PC-3 (cell line): ENCODE measurements at places on chromosomes 13 and 19.

DNA sequence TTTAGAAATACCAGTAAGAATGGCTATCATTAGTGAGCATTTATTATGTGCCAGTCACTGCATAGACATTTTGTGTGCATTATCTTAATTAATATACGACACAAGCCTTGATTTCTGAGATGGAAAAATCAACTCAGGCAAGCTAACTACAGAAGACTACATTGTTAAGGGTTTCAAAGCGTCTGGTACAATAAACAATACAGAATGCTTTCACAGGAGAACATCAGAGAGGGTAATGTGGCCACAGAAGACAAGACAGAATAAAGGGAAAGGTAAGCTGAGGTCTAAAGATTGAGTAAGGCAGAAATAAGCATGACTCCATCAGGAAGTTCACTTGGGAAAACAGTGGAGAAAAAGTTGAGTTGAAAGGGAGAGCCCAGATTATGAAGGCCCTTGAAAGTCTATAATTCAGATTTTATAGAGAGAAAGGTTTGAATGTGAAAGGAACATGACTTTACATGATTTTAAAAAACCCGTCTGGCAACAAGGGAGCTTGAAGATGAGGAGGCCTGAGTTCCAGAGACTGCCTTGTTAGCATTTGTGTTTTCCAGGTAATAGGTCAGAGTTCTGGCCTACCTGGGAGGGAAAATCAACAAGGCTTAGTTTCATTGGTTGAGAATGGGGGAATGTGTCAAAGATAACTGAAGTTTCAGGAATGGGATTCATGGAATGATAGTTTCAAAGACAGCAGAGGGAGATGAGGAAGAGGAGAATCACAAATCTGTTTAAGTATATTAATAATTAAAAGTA, 1.8 kb upstream of the MBNL2 start:
- no peak overlapping the region for H3K27ac ChIP-seq
- no peaks in the 10 kb centered on the region for H3K27me3 ChIP-seq

DNA sequence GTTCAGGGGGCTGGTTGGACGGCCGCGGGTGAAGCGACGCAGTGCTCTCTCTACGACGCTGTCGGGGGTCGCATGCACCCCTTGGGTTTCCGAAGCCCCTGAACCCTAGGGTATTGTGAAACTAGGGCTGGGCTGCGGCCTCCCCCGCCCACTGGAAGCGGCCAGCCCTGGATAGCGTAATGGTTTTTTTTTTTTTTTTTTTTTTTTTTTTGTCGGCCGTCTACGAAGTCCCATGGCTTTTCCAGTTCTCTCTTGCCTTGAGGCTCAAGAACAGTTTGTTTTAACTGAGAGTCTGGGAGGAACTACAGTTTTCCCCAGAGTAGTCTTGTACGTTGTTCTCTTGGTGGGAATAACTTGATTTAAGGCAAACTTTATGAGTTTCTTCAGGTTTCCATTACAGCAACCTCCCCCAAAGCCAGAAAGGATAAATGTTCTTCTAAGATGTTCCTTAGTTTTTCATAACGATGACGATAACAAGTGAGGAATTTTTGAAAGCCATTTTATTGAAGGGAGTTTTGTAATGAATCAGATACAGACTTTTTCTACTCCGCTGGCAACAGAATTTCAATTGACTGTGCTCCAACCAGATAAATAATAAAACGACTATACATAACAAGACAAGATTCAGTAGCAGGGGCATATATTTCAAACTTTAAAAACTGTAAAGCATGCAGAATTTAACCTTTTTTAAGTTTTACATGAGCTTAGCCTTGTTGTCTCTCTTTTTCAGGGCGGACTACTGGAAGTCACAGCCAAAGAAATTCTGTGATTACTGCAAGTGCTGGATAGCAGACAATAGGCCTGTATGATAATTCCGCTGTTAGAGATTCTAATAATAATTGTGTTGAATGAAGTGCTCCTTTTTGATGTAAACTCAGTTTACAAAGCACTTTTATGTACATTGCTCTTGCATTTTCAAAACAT, 867 bp downstream of the WBP4 start:
- peaks cover 10% of the 10 kb centered on the region for H3K36me3 ChIP-seq
- H3K27ac ChIP-seq, result peak overlapping the region; percentile 90

- H3K27me3 ChIP-seq, result no peaks in the 10 kb centered on the region
- DNase-seq, result no peak
- H3K36me3 ChIP-seq, result peaks cover 69% of the 10 kb centered on the region
- no peak overlapping the region for H3K4me3 ChIP-seq
Measured at GRCh38 chr19:6751189-6751588, 11.7 kb downstream of the TRIP10 start.

DNA sequence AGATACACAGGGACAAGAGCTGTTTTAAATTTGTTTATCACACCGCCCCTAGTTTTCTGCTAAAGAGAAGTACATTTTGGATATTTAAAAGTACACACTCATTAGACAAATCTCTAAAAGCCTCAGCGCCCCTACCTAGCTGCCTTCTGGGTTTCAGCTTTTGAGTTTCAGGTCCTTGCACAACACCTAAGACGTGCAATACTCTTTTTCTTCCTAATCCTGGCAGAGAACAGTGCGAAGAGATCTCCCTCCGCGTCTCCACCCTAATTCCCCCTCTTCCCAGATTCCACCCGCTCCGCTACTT, 421 bp upstream of the KLF5 start:
- H3K27ac ChIP-seq, result peak overlapping the region; percentile 67
- peaks cover 42% of the 10 kb centered on the region for H3K4me1 ChIP-seq
- peaks cover 31% of the 10 kb centered on the region for H3K36me3 ChIP-seq
- no peak for DNase-seq
- H3K27me3 ChIP-seq, result no peaks in the 10 kb centered on the region

GRCh38 chr13:76833441-76833954, 52.7 kb downstream of the KCTD12 start:
- H3K36me3 ChIP-seq, result no peaks in the 10 kb centered on the region
- DNase-seq, result no peak
- no peak overlapping the region for H3K4me3 ChIP-seq

DNA sequence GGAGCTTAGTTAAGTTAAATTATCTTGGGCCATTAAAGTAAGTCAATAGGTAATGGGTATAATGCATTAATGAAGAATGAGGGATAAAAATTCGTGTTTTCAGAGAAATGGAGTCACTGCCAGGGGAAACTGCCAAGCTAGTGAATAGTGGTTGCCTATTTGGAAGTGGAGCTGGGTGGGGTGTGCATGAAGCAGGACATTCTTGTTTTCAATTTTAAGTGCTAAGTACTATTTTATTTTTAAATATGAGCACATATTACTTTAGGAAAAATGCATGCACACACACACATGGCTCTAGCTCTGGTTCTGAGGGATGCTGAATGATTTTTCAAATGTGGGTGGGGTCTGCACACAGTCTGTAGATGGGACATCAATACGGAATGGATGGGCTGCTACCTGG, 717.7 kb upstream of the SGCG start:
- no peak overlapping the region for H3K27ac ChIP-seq
- H3K27me3 ChIP-seq, result no peaks in the 10 kb centered on the region
- no peak overlapping the region for H3K4me3 ChIP-seq
- no peak for DNase-seq
- H3K36me3 ChIP-seq, result no peaks in the 10 kb centered on the region

- no peaks in the 10 kb centered on the region for H3K27me3 ChIP-seq
- H3K4me3 ChIP-seq, result peak within 1 kb of the TSS; percentile 64
- peaks cover 7% of the 10 kb centered on the region; the same call in 1 of the 2 replicates for H3K4me1 ChIP-seq
- peak; percentile 16 for DNase-seq
- H3K27ac ChIP-seq, result no peak within 1 kb of the TSS
- H3K36me3 ChIP-seq, result no peaks in the 10 kb centered on the region
Measured at GRCh38 chr19:45498411-45499195, at the start of gene PPM1N. PPM1N (plus strand) TSS chr19:45498443; CDS start chr19:45498473, 30 bp downstream.

- DNase-seq, result peak; percentile 51
- H3K27me3 ChIP-seq, result no peaks in the 10 kb centered on the region
- peaks cover 13% of the 10 kb centered on the region; the same call in 1 of the 2 replicates for H3K36me3 ChIP-seq
- H3K4me1 ChIP-seq, result peaks cover 7% of the 10 kb centered on the region; the same call in 1 of the 2 replicates
Measured at GRCh38 chr19:43934055-43934984, 762 bp downstream of the ZNF45 start.

DNA sequence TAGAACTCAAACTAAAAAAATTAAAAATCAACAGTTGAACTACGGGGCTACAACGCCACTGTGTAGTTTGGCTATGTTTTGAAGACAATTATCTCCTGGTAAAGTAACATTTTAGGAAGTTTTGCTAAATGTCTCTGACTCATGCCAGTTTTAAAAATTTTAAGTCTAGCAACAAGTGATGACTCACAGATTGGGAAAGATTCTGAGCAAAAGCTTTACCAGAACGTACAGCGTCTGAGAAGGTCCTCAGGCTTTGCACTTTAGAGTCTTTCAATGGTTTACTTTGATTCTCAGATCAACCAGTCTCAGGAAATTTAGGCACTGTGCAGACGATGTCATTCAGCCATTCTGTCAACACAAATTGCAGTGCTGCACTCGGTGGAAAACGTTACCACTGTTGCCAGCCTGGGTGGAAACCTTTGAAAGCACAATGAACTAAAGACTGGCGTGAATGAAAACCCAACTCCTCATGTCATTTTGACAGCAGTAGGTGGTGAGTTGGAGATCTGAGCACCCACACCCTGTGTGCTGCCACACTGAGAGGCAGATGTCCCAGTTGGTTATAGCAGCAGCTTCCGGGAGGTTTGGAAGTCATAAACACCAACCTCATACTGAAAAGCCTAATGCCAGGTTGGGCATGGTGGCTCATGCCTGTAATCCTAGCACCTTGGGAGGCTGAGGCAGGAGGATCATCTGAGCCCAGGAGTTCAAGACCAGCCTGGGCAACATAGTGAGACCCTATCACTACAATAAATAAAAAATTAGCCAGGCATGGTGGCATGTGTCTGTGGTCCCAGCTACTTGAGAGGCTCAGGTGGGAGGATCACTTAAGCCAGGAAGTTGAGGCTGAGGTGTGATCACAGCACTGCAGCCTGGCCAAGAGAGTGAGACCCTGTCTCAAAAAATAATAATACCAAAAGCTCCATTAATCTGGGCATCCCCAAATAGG, 6.3 kb upstream of the WTIP start:
- H3K27me3 ChIP-seq, result no peaks in the 10 kb centered on the region
- peak; percentile 70 for DNase-seq
- peaks cover 19% of the 10 kb centered on the region for H3K36me3 ChIP-seq
- H3K27ac ChIP-seq, result 0 out of 2 replicates have a peak overlapping the region, but pooled peaks have one; percentile 33
- H3K4me1 ChIP-seq, result peaks cover 7% of the 10 kb centered on the region
- no peak overlapping the region for H3K4me3 ChIP-seq

- no peak overlapping the region for H3K4me3 ChIP-seq
- DNase-seq, result peak; percentile 21
- H3K27me3 ChIP-seq, result peaks cover 27% of the 10 kb centered on the region; the same call in 1 of the 2 replicates
- H3K4me1 ChIP-seq, result no peaks in the 10 kb centered on the region
Measured at GRCh38 chr13:91078093-91078679, 269.3 kb upstream of the MIR17HG start.

DNA sequence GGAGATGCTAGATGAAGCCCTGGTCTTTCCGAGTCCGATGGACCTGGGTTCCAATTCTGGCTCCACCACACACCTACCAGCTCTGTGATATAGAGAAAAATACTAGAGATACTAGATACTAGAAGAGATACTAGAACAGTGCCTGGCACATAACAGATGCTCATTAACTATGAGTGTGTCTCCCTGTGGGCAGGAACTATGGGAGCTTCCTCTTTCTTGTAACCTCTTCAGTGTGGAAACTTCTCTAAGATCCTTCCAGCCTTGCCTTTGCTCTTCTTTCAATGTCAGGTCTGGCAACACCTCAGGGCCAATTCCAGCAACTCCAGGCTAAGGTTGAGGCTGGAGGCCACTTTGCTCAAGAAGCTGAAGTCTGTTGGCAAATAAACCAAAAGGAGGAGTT, 143.9 kb downstream of the KATNAL1 start:
- no peak overlapping the region for H3K4me3 ChIP-seq
- H3K36me3 ChIP-seq, result no peaks in the 10 kb centered on the region
- DNase-seq, result no peak
- H3K4me1 ChIP-seq, result 0 out of 2 replicates have a peak, but pooled peaks cover 3% of the 10 kb centered on the region

GRCh38 chr13:27044837-27045570, 126.6 kb downstream of the USP12 start:
- no peaks in the 10 kb centered on the region for H3K36me3 ChIP-seq
- H3K27ac ChIP-seq, result peak overlapping the region; percentile 83
- H3K4me1 ChIP-seq, result peaks cover 28% of the 10 kb centered on the region

- peak within 1 kb of the TSS; percentile 99 for H3K4me3 ChIP-seq
- peak; percentile 97 for DNase-seq
- no peaks in the 10 kb centered on the region for H3K27me3 ChIP-seq
- H3K27ac ChIP-seq, result peak within 1 kb of the TSS; percentile 100
- peaks cover 26% of the 10 kb centered on the region for H3K4me1 ChIP-seq
- no peaks in the 10 kb centered on the region for H3K36me3 ChIP-seq
Measured at GRCh38 chr19:40716482-40717324, at the start of the genes COQ8B and ITPKC. COQ8B (minus strand) TSS chr19:40716886; CDS start chr19:40714632, 2,254 bp downstream. ITPKC (plus strand) TSS chr19:40717112; CDS start chr19:40717136, 24 bp downstream.

- no peak overlapping the region for H3K27ac ChIP-seq
- H3K27me3 ChIP-seq, result peaks cover 30% of the 10 kb centered on the region
- no peak for DNase-seq
- no peak overlapping the region for H3K4me3 ChIP-seq
Measured at GRCh38 chr13:37595162-37595561, 3.4 kb downstream of the POSTN start.

GRCh38 chr13:24505256-24505655, 7.3 kb downstream of the PARP4 start:
- H3K4me3 ChIP-seq, result no peak overlapping the region
- H3K36me3 ChIP-seq, result peaks cover 36% of the 10 kb centered on the region
- H3K4me1 ChIP-seq, result peaks cover 57% of the 10 kb centered on the region
- no peaks in the 10 kb centered on the region for H3K27me3 ChIP-seq
- H3K27ac ChIP-seq, result peak overlapping the region; percentile 97; the same call in 1 of the 2 replicates

GRCh38 chr19:39310558-39311311, 9.9 kb downstream of the LRFN1 start:
- no peaks in the 10 kb centered on the region for H3K36me3 ChIP-seq
- no peak overlapping the region for H3K27ac ChIP-seq
- no peaks in the 10 kb centered on the region for H3K4me1 ChIP-seq
- no peak for DNase-seq

DNA sequence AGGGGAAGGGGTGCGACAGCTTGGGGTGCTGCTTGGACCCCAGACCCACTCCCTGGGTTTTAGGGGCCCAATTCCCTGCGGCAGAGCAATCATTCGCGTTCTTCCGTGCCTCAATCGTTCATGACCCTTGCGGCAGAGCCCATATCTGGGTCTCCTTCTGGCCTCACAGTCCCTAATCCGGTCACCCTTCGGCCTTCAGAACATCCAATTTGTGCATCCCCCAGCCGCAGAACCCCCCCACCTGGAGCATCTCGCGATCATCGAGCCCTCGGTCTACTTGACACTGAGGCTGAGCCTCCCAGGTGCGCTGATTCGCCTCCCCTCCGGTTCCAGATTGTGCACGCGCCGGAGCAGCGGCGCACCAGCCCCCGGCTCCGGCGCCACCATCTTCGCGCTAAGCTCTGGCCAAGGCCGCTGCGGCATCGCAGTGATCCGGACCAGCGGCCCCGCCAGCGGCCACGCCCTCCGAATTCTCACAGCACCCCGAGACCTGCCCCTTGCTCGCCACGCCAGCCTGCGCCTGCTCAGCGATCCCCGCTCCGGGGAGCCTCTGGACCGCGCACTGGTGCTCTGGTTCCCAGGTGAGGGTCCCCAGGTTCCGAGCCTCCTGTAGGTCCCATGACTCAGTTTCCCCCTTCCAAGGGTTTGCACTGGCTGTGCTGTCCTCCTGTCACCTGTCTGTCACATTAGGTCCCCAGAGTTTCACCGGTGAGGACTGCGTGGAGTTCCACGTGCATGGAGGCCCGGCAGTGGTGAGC, 501 bp downstream of the GTPBP3 start:
- H3K36me3 ChIP-seq, result peaks cover 15% of the 10 kb centered on the region
- H3K4me1 ChIP-seq, result peaks cover 18% of the 10 kb centered on the region
- H3K27me3 ChIP-seq, result no peaks in the 10 kb centered on the region
- H3K4me3 ChIP-seq, result peak overlapping the region; percentile 86
- H3K27ac ChIP-seq, result peak overlapping the region; percentile 60

GRCh38 chr19:20273376-20273775, 106.4 kb downstream of the ZNF486 start:
- no peak overlapping the region for H3K27ac ChIP-seq
- H3K4me3 ChIP-seq, result no peak overlapping the region
- no peak for DNase-seq
- H3K36me3 ChIP-seq, result no peaks in the 10 kb centered on the region
- no peaks in the 10 kb centered on the region for H3K27me3 ChIP-seq
